ENCODE measurements at places on chromosomes 13 and 19.
A peak's percentile ranks its signal among the peaks of the same experiment; 100 is the strongest.

DNA sequence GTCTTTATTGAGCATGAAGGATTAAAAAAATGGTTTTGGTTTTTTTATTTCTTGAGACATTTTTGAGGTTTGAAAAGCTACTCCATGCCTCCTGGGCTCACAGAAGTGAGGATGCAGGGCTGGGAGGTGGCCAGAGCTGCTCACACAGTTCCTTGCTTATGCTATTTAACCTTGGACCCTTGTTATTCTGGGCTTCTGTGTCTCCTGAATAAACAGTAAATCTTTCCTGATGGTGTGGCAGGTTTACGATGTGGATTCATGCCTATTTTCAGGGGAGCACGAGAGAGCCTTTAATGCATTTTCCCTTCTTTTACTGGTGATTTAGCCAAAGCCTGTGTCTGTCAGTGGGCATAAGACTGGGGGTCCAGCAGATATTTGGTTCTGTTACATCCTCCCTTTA lies 34.3 kb upstream of the PCDH8 start:
- peak; percentile 50 for DNase-seq

- DNase-seq, result no peak
These were observed 250.7 kb downstream of the DCT start for GRCh38 chr13:94228763-94229162.

GRCh38 chr19:4717191-4717965 lies 6.3 kb downstream of the DPP9 start:
- peak; percentile 33 for DNase-seq

- no peak for DNase-seq
These were observed at the start of gene AP2A1 for GRCh38 chr19:49766930-49767299. AP2A1 (plus strand) TSS chr19:49767001; CDS start chr19:49767134, 133 bp downstream.

DNA sequence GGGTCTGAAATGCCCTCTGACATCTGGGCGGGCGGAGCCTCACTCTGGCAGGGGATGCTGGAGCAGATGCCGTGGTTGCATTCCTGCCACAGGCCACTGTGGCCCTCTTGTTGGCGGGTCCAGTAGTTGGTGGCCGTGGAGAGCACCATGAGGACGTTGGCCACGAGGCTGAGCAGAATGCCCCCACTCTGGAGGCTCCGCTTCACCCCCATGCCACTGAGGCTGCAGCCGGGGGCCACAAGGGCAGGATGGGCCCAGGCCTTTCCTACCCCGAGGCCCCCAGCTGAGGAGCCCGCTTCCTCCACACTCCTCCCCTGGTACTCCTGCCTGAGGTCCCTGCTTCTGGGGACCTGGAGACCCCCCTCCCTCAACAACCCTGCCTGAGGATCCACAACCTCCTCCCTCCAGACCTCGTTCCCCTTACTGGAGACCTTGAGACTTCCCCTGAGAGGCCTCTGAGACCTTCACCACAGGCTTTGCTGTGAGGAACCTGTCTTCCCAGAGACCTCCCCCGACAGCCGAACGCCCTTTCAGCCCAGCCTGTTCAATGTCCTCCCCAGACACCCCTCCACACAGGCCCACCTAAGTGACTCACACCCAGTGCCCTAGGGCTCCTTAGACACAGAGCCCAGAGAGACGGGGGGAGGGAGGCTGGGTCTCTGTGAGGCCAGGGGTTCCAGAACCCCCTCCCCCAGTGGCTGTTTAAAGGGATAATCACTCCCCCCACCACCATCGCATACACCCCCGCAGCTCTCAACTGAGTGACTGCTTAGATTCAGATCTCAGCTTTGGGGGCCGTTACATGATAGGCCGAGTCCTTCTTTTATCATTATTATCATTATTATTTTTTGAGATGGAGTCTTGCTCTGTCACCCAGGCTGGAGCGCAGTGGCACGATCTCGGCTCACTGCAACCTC lies at the start of gene CLDND2:
TSS of gene CLDND2 (minus strand) at position 638 of the 917 bp plus-strand sequence. CDS start at position 212, 426 bp downstream.
- no peak for DNase-seq

DNA sequence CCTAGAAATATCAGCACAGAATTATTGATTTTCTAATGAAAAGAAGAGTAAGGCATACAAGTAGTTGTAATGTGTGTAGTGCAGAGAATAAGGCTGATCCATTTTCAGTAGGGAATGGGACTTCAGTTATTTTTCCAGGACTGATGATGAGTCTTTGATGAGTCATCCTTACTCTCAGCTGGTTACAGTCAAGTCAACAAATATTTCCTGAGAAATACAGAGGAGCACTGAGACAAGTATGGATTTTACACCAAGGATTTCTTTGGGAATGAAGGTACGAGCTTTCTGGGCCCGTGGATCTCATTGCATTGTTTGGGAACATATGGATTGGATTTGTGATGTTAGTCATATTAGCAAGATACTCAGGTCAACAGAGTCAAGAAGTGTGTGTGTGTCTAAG lies 502.7 kb downstream of the FGF9 start:
- DNase-seq, result no peak

DNA sequence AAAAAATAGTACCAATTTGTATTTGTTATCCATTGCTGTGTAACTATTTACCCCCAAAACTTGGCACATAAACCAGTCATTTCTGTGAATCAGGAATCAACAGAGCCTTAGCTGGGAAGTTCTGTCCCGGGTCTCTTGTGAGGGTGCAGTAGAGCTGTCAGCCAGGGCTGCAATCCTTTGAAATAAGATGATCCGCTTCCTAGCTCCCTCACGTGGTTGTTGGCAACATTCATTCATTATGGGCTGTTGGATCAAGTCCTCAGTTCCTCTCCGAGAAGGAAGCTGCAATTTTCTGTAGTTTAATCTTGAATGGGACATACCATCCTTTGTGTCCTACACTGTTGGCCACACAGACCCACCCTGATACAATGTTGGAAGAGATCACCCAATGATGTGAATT lies 277.2 kb downstream of the SUCLA2 start:
- no peak for DNase-seq

DNA sequence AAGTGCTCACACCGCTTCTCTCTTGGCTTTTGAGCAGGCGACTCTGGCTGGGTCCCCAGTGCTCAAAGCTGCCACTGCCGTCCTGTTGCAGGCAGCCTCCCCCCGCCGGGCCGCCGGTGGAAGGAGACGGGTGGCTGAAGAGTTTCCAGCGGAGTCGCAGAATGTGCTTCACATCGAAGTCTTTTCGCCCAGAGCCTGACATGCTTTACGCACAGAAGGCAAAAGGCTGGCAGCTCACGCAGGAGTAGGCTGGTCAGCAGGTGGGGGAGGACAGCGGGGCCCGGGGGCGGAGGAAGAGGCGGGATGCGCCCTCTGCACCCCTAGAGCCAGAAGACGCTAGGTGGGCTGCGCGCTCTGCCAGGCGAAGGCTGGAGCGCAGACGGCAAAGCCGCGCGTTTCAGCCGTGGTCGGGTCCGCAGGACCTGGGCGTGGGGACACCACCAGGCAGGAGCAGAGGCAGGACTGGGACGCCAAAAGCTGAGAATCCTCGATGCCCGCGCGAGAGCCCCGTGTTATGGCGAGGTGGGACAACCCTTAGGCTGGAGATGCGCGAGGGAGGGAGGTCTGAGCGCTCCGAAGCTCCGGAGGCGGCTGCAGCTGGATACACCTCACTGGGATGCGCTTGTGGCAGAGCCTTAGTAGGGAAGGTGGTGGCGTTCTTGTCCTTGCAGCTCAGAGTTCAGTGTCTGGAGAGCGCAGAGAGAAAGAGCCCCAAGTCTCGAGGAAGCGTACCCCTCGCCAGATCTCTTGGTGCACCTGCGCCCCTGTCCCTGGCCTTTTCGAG lies at the start of gene ATXN8OS:
TSS of gene ATXN8OS (plus strand) at position 329 of the 784 bp plus-strand sequence.
- DNase-seq, result peak; percentile 81

DNA sequence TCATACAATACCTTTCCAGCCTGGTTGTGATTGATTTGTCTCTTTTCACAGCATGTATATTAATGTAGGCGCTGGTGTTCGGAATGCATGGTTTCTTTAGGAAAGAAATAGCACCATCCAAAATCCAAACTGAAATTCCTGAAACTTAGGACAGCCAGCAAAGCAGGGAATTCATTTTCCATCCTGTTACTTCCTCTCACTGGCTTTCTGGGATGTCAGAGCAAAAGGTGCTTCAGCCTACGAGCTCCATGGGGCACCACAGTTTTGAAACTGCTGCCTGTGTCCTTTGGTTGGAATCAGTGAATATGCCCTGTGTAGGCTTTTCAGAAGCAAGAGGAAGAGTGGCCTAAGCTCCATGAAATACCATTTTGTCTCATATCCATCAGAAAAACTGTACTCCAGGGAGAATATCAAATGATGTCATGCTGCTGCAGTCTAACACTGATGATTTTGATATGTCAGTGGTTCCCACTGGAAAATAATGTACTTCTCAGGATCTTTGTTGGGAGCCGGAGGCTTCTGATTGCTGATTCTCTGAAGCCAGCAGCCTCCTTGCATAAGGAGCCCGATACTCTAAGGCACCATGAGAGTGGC lies 117.8 kb upstream of the SERP2 start:
- DNase-seq, result no peak

- no peak for DNase-seq
These were observed 825 bp downstream of the GMIP start for GRCh38 chr19:19642506-19643157.

DNA sequence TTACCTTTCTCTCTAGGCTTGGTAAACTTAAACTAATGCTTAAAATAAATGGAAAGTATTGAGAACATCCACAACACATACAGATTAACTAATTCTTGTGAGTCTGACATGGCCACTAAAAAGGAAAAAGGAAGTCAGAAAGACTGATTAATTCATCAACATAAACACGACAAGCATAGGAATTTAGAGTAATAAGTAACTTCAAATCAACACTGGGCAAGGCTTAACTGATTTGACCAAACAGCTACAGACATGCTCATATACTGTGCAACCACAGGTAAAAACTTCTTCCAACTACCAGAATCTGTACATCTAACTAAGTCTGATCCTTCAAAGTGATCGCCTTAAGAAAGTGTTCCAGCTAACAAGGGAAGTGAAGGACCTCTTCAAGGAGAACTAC lies 20.5 kb downstream of the UGGT2 start:
- DNase-seq, result no peak

DNA sequence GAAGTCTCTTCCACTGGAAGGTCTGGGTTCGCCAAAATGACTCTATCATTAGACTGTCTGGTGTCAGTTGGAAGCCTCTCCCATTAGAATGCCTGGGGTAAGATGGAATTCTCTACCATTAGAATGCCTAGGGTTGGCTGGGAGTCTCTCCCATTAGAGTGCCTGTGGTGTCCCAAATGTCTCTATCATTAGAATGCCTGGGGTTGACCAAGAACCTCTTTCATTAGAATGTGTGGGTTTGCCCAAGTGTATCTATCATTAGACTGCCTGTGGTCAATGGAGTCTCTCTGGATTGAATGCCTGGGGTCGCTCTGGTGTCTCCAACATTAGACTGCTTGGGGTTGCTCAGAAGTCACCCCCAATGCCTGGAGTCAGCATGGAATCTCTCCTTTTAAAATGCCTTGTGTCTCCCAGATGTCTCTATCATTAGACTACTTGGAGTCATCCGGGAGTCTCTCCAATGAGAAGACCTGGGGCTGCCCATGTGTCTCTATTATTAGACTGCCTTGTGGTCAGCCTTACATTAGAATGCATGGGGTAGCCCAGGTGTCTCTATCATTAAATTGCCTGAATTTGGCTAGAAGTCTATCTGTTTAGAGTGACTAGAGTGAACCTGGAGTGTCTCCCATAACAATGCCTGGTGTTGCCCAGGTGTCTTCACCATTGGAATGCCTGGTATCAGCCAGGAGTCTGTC lies 1518.4 kb downstream of the UQCRFS1 start:
- no peak for DNase-seq

- DNase-seq, result no peak
These were observed 239.7 kb upstream of the HTR2A start for GRCh38 chr13:47136504-47136941.

GRCh38 chr13:24042710-24043440 lies 117.6 kb upstream of the SPATA13 start:
- DNase-seq, result no peak

GRCh38 chr19:47745010-47745901 lies at the start of gene NOP53:
NOP53 (plus strand) TSS chr19:47745546; CDS start chr19:47745560, 14 bp downstream.
- DNase-seq, result peak; percentile 96

DNA sequence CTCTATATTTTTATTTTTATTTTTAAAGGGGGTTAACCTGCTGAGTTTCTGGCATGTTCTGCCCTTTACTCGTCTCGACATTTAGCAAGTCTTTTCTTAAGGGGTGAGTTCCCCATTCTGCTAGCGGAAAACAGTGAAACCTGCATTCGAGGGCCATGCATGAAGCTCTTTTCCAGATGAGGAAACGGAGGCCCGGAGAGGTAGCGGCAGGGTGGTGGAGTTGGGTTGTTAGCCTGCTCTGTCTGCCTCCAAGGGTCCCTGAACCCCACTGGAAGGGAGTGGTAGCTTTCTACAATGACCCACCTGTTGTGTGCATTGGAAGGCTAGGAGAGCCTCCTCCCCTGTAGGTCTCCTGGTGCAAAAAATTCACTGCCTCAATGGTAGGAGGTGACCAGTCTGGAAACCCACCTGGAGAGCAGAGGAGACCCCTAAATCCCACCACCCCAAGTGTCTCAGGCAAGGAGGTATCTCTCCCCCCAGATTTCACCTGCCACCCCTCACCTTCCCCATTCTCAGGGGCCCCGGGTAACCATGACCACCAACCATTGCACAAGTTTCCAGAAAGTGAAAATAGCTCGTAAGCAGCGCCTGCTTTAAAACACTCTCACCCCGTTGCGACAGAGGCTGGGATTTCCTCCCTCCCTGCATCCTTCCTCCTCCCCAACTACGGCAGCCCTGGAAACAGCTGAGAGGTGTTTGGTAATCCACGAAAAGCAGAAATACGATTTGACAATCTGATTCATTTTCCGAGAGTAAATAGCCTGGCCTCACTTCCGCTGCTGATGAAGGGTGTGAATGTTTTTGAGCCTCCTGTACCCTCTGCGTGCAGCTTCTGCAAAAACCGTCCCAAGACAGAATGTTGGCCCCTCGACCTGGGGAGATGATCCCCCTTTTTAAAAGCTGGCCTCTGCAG lies 3.5 kb downstream of the KLF2 start:
- DNase-seq, result no peak

GRCh38 chr19:4523306-4524110 lies 5.2 kb upstream of the PLIN4 start:
- no peak for DNase-seq

DNA sequence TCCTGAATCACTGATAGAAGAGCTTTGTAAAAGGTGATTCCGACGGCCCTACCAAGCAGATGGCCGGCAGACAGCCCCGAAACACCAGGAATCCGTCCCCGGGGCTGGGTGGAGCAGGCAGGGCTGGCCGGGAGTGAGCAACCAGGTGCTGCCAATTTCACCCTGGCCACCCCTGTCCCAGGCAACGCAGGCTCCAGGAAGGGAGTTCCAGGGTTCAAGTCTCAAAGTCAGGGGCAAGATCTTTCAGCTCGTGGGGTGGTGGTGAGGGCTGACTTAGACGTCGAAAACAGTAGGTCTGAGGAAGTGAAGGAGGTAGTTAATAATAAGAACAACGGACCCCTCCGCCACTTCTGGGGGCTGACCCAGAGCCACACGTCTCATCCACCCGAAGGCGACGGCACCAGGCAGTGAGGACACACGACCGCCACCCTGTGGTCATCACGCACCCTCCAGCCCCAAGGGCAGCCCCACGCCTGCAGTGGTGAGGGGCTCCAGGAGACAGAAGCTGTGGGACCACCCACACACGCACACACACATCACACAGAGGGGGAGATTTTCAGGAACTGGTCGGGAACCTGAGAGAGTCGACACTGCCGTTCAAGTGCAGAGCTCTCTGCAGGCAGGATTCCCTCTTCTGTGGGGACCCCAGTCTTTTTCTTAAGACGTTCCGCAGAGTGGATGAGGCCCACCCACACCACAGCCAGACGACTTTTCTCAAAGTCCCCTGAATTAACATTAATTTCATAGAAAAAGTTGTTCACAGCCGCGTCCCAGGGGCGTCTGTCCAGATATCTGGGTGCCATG lies 67.2 kb downstream of the SPACA7 start:
- DNase-seq, result no peak

GRCh38 chr19:29285187-29285687 lies 72.3 kb upstream of the UQCRFS1 start:
- no peak for DNase-seq

Data from spinal cord (tissue), 10 donors.